PC-9 (cell line): ENCODE measurements at places on chromosomes 16 and 17. TPM values are rescaled to one million over a fixed set of nuclear protein-coding genes. Genes with fewer than 3 reads are reported as not detected.

DNA sequence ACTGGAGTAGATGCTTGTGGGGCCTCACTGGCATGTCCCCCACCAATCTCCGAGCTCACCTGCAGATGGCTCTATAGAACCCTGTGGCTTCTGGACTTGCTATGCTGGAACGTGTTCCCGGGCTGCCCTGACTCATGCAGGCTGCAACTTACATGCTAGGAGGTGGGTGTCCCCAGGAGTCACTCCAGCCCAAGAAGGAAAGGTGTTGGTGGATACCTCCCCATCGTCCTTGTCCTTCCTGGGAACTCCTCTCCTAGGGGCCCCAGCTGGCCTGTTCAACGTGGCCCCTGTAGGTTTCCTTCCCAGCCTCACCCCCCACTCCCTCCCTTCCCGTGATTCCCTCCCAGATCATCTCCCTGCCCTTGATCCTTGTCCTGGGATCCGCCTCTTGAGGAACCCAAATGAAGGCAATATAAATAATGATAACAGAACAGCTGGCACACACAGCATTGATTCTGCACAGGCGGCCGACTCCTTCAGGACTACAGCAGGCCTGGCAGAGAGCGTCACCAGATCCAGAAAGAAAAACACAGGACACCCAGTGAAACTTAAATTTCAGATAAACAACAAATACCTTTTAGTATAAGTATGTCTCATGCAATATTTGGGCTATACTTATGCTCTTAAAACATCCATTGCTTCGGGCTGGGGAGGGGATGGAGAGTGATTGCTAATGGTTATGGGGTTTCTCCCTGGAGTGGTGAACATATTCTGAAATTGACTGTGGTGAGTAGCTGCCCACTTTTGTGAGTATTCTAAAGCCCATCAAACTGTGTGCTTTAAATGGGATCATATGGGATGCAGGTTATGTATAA, 221.1 kb upstream of the GSE1 start:
- no peak for DNase-seq

DNA sequence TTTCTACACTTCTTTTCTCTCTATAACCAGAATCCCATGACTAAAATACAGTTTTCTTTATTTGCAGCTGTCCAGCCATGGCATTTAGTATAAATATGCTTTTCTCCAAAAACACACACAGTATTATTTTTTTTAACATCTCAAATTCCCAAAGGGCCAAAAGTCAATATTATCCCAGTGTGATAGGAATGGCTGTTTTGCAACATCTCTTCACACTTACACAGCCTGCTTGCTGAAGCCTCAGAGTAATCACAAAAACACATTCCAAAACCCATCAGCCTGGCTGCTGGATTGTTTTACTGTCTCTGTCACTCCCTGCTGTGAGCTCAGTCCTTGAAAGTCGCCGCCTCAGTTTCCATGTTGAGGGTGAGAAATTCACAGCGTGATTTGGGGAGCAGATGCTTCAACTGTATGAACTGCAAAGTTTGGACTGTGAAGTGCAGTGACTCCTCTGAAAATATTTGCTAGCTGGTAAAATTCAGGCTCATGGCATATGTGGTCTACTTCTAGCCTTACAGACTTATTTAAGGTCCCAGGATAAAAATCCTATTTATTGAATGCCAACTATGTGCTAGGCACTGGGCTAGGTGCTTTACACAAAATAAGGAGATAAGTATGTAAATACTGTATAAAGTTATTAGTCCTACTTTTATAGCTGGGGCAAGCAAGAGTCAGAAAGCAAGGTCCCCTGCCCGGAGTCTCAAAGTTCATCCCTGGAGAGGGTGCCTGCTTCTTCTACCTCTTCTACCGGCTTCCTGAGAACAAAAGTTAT, 116.5 kb downstream of the SOCS1 start:
- DNase-seq: no peak

The ADGRG1 gene
- total RNA-seq: 105 and 131 TPM in 2 replicates

GRCh38 chr17:41986634-41987033, 20.0 kb downstream of the CNP start:
- DNase-seq: no peak

DNA sequence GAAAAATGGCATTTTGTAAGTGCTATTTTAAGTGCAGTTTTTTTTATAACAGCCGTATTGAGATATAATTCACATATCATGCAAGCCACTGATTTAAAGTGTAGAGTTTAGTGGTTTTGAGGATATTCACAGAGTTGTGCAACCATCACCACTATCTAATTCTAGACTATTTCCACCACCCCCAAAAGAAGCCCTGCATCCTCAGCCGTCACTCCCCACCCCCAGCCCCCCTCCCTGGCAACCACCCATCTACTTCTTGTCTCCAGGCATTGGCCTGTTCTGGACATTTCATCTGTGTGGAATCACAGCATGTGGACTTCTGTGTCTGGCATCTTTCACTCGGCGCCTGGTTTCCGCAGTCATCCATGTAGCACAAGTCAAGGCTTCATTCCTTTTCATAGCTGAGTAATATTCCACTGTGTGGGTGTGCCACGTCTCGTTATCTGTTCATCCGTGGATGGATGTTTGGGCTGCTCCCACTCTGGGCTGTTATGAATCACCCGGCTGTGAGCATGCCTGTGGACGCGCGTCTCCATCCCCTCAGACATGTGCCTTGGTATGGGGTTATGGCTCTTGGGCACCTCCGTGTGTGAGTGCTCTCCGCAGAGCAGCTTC, 138.4 kb upstream of the CIBAR2 start:
- no peak for DNase-seq

DNA sequence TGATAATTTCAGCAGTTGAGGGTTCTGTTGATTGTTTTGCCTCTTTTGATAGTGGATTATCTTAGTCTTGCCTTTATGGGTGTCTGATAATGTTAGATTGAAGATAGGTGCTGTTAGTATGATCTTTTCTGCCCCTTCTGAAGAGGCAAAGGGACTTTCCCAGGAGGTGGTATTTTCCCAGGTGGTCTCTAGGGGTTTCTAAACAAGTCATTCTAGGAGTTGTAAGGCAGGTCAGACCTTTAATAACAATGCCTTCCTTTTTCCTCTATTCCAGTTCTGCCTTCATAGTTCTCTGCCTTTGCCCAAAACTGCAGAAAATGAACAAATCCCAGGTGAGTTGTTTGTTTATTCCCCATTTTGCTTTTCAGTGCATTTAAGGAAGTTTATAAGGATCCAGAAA, 4.3 kb downstream of the ZFP1 start:
- DNase-seq: no peak

The TAT gene
- 0.13 and 0.50 TPM in 2 replicates for total RNA-seq

GRCh38 chr17:45050481-45051059, 862 bp downstream of the DCAKD start:
- peak; percentile 56 for DNase-seq

The NTN1 gene
- total RNA-seq: 17.7 and 24.5 TPM in 2 replicates

DNA sequence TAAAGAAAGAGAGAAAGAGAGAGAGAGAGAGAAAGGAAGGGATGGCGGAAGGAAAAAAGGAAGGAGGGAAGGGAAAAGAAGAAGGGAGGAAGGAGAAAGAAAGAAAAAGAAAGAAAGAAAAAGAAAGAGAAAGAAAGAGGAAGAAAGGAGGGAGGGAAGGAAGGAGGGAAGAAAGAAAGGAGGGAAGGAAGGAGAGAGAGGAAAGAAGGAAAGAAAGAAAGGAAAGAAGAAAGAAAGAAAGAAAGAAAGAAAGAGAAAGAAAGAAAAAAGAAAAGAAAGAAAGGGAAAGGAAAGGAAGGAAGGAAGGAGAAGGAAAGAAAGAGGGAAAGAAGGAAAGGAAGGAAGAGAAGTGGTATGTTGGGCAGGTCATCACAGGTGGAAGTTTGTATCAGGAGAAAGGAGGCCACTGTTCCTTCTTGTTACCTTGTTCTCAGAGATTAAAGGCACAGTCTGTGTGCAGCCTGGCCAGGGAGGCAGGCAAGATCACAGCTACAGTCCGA, 19.3 kb downstream of the SLC35G3 start:
- no peak for DNase-seq

GRCh38 chr17:80821546-80821945, 170.1 kb upstream of the CHMP6 start:
- DNase-seq: no peak

The KRT36 gene
- not detected in 2 replicates for total RNA-seq
